ENCODE measurements at places on chromosomes 1 and 21. TPM values are rescaled to one million over a fixed set of nuclear protein-coding genes. Genes with fewer than 3 reads are reported as not detected.

Gene GPA33
- total RNA-seq = not detected

Gene APCS
- total RNA-seq = not detected

Gene NR5A2
- total RNA-seq = not detected

Gene BGLAP
- not detected for total RNA-seq

Gene PCP4L1
- total RNA-seq = not detected

Gene PRR9
- 1.0 TPM for total RNA-seq

DNA sequence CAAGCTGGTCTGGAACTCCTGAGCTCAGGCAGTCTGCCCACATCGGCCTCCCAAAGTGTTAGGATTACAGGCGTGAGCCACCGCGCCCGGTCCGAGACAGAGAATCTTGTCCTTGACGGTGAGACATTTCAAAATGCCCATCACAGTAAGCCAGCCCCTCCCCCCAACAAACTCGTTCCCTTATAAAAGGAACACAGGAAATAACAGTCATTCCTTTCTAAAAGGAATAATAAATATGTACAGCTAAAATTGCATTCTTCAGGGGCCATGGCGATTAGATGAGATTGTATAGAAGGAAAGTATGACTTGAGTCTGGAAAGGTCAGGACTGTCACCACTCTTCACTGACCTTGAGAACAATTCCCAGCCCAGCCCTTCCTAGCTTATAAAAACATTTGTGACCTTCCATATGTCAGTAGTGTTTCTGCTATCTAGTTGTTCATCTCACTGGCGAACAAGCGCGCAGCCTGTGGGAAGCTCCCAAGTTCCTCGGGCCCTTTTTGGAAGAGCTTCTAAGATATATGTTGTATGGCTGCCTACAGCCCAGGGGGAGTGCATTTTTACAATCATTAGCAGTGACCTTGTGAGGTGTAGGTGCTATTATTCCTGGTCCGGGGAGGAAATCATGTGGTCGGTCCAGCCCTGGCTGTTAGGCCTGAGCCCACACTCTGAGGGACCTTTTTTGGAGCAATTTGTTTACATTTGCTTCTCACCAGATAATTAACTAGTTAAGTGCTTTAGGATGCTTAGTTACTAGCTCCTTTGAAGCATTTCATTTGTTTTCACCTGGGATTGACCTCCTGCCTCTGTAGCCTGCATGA is 8.7 kb downstream of the SZRD1 start:
- peak; percentile 42 for DNase-seq

- peak; percentile 72 for DNase-seq
Measured at GRCh38 chr1:89894210-89895201, 73.7 kb downstream of the LRRC8D start.

- no peak for DNase-seq
Measured at GRCh38 chr1:191174298-191174697, 696.6 kb upstream of the BRINP3 start.

- no peak for DNase-seq
Measured at GRCh38 chr1:42777852-42778251, 6.9 kb upstream of the TMEM269 start.

- DNase-seq = no peak
Measured at GRCh38 chr1:225780630-225781029, 3.0 kb downstream of the SRP9 start.

GRCh38 chr1:204295671-204296070 is 64.1 kb downstream of the PLEKHA6 start:
- DNase-seq = peak; percentile 91

DNA sequence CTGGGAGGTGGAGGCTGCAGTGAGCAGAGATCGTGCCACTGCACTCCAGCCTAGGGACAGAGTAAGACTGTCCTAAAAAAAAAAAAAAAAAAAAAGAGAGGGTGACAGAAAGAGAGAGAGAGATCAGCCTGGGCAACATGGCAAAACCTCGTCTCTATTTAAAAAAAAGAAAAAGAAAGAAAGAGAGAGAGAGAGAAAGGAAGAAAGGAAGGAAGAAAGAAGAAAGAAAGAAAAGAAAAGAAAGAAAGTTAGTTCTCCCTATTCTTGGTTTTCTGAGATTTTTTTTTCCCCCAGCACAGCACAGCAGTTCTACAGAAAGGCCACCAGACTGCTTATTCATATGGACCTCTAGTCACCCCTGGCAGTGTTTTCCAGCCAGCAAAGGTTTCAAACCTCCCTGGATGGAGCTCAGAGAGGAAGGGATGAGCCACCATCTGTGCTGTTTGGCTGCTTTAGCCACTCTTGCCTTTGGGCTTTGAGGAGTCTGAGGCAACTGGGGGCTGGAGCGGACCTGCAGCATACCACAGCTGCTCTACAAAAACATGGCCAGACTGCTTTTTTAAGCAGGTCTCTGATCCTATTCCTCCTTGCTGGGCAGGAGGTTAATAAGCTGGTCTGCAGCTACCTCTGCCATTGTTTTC is 10.6 kb downstream of the S100A6 start:
- no peak for DNase-seq

DNA sequence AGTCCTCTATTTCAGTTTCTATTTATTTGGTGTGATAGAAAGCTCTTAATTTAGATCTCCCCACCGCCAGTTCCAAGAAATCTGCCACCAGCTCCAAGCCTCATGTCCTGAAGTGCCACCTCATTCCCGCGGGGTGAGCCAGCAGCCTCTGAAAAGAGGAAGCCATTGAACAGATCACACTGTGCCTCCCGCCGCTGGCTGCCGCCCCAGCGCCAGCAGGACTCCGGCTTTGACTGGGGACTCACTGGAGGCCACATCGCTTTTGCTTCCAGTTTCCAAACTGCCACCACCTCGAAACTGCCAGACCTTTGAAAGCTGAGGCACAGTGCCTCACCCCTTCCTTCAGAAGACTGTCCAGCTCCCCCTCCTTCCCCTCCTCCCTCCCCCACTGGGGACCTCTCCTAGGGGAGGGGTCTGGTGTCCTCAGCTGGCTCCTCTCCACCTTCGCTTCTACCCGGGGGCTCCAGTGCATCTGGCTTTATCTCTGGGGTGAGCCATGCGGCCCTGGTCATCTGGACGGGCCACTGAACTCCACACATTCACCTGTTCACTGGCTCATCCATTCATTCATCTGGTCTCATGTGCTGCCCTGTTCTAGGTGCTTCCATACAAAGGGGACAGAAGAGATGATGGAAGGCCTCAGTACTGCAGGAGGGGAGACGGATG is 58.9 kb downstream of the VPS26C start:
- no peak for DNase-seq
